Tongue (tissue), 3 donors: ENCODE measurements at places on chromosomes 5 and 9. TPM values are rescaled to one million over a fixed set of nuclear protein-coding genes. Genes with fewer than 3 reads are reported as not detected.

DNA sequence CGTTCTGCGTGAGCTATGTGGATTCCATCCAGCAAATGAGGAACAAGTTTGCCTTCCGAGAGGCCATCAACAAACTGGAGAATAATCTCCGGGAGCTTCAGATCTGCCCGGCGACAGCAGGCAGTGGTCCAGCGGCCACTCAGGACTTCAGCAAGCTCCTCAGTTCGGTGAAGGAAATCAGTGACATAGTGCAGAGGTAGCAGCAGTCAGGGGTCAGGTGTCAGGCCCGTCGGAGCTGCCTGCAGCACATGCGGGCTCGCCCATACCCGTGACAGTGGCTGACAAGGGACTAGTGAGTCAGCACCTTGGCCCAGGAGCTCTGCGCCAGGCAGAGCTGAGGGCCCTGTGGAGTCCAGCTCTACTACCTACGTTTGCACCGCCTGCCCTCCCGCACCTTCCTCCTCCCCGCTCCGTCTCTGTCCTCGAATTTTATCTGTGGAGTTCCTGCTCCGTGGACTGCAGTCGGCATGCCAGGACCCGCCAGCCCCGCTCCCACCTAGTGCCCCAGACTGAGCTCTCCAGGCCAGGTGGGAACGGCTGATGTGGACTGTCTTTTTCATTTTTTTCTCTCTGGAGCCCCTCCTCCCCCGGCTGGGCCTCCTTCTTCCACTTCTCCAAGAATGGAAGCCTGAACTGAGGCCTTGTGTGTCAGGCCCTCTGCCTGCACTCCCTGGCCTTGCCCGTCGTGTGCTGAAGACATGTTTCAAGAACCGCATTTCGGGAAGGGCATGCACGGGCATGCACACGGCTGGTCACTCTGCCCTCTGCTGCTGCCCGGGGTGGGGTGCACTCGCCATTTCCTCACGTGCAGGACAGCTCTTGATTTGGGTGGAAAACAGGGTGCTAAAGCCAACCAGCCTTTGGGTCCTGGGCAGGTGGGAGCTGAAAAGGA is 10.9 kb downstream of the QRFP start:
- no peak for DNase-seq

DNA sequence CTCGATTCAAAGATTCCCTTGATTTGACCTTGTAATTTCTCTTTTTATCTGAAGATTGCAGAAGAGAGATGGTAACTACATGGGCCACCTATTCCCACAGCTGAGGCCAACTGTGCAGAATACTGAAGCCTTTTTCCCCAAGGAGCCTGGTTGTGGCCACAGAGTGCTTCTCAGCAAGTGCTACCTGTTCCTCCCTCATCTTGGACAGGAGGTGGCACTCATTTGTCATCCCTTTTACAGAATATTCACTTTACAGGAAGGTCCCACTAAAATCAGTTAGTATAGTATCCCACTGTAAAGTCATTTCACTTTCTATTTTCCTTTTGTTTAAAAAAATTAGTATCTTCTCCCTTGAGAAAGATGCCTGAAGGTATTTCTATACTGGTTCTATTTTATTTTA is 346.4 kb downstream of the ARL15 start:
- DNase-seq, result no peak

DNA sequence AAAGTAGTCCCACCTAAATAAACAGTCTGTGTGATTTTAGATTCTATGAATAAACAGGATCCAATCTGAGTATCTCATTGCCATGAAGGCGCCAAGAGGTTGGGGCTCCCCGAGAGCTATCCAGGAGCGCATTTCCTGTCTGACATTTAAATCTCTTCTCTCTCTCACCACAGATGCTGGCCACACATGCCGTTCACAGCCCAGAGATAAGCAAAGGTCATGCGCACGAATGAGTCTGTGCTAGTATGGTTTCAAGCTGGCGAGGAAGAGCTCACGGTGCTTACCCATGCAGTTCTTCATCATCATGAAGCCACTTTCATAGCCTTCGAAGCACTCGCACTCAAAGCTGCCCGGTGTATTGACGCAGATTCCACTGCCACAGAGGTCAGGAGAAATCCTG is 199.4 kb downstream of the FBN2 start:
- no peak for DNase-seq

DNA sequence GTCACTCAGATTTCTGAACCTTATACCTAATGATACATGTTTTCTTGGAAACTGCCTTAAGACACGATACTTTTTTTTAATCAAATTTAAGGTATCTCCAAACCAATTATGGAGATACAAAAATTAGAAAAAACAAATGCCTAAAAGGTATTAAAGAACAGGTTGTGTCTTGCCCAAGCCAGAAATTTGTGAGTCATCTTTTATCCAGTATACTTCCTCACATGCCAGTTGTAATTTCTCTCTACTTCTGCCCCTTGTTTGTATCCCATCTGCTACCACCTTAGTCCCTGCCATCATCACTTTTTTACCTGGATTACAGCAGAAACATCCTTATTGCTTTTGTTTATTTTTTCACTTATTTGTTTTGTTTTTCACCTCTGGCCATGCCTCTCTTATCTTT is 571.2 kb upstream of the DAB2 start:
- DNase-seq, result no peak

DNA sequence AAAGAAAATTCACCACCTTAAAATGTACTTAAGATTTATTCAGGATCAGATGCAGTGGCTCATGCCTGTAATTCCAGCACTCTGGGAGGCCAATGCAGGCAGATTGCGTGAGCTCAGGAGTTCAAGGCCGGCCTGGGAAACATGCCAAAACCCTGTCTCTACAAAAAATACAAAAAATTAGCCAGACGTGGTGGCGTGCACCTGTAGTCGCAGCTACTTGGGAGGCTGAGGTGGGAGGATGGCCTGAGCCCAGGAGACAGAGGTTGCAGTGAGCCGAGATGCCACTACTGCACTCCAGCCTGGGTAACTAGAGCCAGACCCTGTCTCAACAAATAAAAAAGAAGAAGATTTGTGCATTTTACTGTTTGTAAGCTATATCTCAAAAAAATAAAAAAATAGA is 34.7 kb upstream of the GFPT2 start:
- no peak for DNase-seq

GRCh38 chr9:137728444-137729311 is 109.9 kb downstream of the EHMT1 start:
- DNase-seq, result no peak

DNA sequence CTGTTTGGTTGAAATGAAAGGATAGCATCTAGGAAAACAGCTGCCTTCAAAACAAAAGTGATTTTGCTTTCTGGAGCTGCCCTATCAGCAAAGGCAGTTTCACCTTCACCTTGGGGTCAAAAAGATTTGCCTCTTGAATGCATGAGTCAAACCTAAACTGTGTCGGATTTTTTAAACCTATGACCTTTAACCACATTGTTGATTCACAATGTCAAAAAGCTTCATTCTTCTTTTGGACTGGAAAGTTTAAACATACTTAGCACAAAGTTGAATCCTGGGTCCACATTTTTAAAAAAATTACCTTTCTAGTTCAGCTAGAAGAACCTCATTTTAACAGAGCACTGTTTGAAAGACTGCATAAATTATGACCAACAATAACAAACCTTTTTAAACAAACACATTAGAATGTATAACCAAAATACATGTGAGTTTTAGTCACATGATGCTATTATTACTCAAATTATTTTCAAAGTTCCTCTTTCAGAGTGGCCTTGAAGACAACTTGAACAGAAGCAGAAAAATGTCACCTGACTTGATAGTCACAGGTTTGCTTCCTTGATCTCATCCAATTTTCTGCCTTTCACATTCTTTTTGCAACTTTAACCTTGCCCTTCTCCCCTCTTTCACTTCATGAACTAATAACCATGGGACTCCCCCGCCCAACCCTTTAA is 109.7 kb upstream of the LHFPL2 start:
- DNase-seq, result no peak

DNA sequence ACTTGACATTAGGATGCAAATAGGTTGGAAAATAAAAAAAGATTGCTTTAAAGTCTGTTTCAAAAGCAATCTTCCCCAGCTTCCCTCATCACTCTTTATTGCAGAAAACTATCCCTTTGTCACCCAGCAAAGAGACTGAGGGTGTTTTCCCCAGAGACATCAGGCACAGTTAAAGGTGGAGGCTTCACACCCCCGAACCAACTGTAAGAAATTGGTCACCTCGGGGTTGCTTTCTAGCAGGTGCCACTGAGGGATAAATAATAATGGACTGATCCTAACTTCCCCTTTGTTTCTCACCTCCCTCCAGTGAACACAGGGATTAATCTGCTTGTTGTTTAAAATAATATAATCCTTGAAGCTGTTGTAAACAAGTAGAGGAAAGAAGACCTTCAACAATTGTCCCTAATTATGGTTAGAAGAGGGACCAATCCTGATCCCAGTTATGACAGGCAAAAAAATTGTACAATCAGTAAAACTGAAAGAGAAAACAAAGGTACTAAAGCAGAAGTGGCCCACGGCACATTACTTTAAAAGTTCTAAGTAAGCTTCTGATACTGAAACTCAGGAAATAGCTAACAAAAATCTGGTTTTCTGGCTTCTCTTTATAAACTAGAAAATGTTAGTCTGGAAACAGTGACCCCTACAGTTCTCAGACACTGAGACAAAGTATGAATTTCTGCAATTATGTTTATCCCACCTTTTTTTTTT is 6.6 kb upstream of the PCSK1 start:
- DNase-seq, result no peak

- no peak for DNase-seq
Observed at GRCh38 chr9:84294241-84294950, 46.2 kb downstream of the SLC28A3 start.

- no peak for DNase-seq
Observed at GRCh38 chr9:108467653-108468324, 388.0 kb downstream of the ACTL7B start.

- peak; percentile 88 for DNase-seq
Observed at GRCh38 chr9:2085716-2086115, 70.6 kb downstream of the SMARCA2 start.

- DNase-seq, result no peak
Observed at GRCh38 chr5:56026863-56027300, 32.1 kb upstream of the IL6ST start.

DNA sequence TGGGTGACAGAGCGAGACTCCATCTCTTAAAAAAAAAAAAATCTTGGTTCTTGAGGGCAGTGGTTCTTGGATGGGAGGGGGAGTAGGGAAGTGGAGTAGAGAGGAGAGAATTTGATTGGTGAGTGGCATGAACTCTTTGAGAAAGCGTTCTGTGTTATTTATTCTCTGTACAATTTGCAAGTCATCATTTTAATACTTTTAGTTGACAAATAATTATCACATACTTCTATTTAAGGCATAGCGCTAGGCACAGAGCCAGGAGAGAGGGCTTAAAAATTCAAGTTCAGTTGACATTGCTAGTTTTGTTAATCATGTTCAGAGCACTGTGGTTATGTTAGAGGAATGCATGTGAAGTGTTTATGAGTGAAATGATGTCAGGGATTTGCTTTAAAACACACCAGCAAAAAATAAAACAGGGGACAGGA is 24.6 kb downstream of the HSDL2 start:
- no peak for DNase-seq

DNA sequence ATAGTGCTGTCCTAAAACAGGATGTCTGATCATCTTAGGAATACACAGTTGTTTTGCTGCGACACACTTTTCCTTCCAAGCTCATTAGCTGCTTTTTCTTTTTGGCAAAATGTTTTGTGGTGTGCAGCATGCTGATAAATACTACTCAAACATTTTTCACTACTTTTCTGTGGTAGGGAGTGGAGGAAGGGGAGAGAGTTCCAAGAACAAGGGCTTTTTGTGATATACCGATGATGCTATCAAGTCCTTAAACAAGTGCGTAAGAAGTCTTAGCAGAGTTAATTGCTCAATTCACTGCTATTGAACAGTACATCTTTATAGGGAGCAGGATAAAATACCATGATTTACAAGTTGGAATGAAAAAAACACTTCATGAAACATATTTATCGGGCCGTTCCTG is 23.6 kb upstream of the TEK start:
- no peak for DNase-seq

- no peak for DNase-seq
Observed at GRCh38 chr5:166369807-166370206, 1921.6 kb upstream of the WWC1 start.

- no peak for DNase-seq
Observed at GRCh38 chr5:173451031-173451430, 122.8 kb upstream of the STC2 start.

DNA sequence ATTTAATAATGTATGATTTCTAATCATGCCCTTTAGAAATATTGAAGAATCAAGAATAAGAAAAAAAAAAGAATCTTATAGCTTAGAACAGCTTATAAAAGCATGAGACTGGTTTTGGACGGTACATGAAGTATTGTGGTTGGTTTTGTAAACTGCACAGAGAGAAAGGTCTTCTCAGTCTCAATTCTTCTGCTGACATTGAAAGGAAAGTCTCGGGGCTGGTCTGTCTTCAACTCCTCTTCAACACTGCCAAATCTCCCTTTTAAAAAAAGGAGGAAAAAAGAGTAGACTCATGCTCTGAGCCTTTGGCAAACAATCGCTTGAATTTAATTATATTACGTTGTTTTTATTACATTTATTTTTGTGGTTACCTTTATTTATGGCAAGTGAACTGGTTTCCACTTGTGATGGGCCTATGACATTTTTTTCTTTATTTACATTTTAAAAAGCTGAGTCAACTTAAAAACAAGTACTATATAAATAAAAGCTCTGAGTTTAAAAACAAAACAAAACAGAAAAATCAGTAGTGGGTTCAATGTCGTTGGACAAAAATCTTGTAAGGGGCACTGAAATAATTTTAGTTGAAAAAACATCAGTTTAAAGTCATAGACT is 32.8 kb upstream of the EBF1 start:
- no peak for DNase-seq

DNA sequence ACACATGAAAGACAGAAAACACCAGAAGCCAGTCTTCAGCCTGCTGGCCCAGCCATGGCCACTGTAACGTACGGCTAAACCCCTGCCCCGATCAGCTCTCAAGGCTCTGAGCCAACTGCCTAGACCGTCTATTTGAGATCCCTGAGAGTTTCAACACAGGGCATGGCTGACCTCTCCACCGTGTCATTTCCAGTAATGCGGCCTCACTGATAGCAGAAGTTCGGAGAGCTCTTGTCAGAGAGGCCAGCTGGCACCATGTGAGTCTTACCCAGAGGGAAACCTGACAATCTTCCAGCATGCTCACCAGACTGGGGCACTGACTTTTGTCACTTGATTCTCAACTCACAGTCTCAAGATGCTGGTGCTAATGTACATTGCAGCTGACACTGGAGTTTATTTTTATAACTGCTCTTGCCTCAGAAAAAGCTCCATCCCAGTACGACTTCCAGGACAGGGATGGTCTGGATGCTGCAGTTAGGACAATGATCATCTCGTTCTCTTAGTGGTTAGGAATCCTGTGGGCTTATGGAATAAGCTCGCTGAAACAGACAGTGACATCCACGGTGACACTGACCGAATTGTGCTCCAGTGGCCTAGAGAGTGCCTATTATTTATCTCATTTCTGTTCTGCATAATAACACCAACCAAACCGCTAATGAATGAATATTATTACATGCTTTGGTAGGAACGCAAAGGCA is 372.7 kb downstream of the ICE1 start:
- DNase-seq, result peak; percentile 83

Gene SV2C
- 0.31 TPM for total RNA-seq

Gene IPPK
- 12.1 TPM for total RNA-seq

Gene JAKMIP2
- 8.2 TPM for total RNA-seq

Gene PAEP
- not detected for total RNA-seq

Gene NR5A1
- not detected for total RNA-seq

Gene OR1J2
- not detected for total RNA-seq

Gene DEPDC1B
- total RNA-seq, result 10.5 TPM

Gene SURF1
- 23.6 TPM for total RNA-seq

Gene SLCO6A1
- total RNA-seq, result not detected
